Hypothalamus (tissue), 51 donors: ENCODE measurements at places on chromosomes 12 and 14.
A peak's percentile ranks its signal among the peaks of the same experiment; 100 is the strongest.

GRCh38 chr12:66087365-66087943, 43.1 kb downstream of the LLPH start:
- peak; percentile 49 for DNase-seq

GRCh38 chr14:78088916-78089315, 81.3 kb upstream of the NRXN3 start:
- DNase-seq: no peak

GRCh38 chr12:78396538-78396937, 468.0 kb upstream of the SYT1 start:
- DNase-seq: no peak

- DNase-seq: no peak
Measured at GRCh38 chr12:67704071-67704470, 55.5 kb downstream of the DYRK2 start.

DNA sequence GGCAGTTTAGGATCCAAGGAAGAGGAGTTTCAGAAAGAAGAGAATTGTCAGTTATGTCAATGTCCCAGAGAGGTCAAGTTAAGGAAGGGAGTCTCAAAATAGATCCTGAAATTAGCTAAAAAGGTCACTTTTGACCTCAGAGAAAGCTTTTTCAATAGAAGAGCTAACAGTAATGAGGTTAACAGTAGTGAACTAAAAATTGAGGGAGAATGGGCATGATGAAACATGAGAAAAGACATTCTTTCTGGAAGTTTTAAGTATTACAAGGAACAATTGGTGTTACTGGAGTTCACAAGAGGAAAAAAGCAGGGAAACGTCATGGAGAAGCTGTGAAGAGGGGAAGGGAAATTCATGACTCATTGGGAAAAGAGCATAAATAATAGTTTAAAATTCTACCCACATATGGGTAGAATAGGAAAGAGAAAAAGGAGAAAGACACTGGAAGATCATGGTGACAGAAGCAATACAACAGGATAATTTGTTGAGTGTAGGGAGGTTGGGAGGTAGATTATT, 381.2 kb upstream of the FAR2 start:
- DNase-seq: no peak

- no peak for DNase-seq
Measured at GRCh38 chr12:128715485-128715884, 108.3 kb downstream of the SLC15A4 start.

DNA sequence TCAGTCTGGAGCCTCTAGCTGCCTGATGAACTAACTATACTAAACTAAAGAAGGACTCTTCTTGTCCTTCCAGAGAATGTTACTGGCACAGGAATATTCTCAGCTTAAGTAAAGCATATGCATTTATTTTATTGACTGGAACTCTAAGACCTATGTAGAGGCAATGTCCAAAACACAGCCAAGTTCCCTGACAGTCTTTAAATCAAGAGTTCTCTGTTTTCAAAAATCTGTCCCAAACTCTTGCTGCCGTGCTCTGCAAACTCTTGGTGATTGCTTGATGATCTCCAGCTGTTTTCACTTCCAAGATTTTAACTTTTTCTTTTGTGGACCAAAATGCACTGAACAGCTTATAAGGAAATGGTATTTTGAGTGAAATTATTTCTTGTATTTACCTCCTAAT, 67.5 kb upstream of the DAAM1 start:
- no peak for DNase-seq

DNA sequence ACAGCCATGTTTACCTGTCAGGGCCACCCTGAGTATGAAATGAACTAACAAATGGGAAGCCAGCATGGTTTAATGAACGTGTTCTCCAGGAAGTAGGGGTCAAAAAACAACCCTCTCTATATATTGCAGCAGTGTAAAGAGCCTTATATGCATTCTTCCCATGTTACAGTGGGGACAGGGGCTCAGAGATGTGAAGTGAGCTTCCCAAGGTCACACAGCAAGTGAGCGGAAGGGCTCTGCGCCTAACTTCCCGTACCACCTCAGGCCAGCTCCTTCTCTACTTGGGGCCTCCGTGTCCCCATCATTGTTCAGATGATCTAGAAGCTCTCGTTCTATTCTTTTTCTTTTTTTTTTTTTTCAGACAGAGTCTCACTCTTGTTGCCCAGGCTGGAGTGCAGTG, 105.1 kb upstream of the MAP1LC3B2 start:
- DNase-seq: no peak

DNA sequence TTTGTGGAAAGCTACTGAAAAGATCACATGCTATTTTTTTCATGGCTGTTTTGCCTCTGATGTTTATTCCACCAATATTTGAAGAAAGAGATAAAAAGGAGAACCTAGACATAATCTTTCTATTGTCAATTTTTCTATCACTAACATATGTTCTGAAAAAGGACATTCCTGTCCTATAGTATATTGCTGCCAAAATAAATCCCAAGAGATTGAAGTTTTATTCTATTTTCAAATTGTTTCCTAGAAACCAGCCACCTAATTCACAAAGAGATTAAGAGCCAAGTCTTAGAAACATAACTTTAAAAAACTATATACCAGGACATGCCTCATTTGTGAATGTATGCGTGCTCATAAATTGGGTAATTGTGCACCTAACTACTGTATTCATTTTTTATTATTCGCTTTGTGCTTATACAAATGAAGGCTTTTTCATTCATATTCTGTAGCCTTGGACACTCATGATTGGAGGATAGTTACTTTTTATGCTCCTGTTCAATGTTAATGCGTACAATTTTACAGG, 200.7 kb downstream of the FUT8 start:
- DNase-seq: no peak
